ENCODE measurements at places on chromosomes 3 and 15. TPM values are rescaled to one million over a fixed set of nuclear protein-coding genes. Genes with fewer than 3 reads are reported as not detected.

DNA sequence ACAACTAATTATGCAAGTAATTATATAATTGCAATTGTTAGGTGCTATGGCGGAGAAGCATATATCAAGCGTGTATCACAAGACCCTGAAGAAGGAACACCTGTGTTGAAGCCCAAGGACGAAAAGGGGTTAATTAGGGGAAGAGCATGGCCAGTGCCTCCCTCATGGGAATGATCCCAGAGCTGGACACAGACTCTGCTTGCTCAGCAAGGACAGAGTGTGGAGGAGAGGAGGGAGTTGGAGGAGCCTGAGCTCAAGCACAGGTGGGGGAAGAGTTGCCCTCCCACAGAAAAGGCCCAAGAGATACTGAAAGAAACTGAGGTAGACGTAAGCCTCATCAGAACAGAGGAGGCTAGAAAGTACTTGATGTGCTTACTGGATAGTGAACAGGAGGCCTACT is 423.7 kb downstream of the EPHB1 start:
- no peak for DNase-seq

- no peak for DNase-seq
Observed at GRCh38 chr15:80154336-80154735, 1.5 kb downstream of the FAH start.

DNA sequence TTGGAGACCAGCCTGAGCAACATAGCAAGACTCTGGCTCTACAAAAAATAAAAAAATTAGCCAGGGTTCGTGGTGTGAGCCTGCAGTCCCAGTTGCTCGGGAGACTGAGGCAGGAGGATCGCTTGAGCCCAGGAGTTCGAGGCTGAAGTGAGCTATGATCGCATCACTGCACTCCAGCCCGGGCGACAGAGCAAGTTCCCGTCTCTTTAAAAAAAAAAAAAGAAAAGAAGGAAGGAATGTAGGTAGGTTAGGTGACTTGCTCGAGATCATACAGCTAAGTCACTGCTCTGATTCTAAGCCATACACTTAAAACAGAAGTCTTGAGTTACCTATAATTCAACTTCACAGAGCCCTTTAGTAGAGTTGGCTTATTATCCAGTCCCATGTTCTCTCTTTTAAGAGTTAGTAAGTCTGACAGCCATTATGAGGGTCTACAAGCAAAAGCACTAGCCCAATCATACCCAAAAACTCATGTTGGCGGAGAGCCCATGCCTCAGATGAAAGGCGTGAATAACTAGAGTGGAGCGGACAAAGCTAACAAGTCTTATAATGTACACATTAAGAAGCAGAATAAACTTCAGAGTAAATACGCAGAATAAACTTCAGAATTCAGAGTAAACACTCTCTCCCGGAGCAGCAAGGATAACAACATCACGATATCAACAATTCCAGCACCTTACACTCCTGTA is 768 bp downstream of the AAGAB start:
- DNase-seq, result no peak

- DNase-seq, result no peak
Observed at GRCh38 chr15:91528801-91529200, 324.7 kb upstream of the SLCO3A1 start.

Gene C2CD4A
- total RNA-seq, result 0.65 TPM

Gene THPO
- not detected for total RNA-seq

Gene CCDC80
- total RNA-seq, result not detected

Gene CGNL1
- total RNA-seq, result not detected

Measured in T-helper 17 cell (primary cell).